ENCODE measurements at places on chromosomes 4 and X.
A peak's percentile ranks its signal among the peaks of the same experiment; 100 is the strongest.

- ATAC-seq: no peak
Observed at GRCh38 chrX:131549011-131549410, 5.1 kb downstream of the OR13H1 start.

GRCh38 chr4:26377328-26378311 lies 56.8 kb downstream of the RBPJ start:
- ATAC-seq: no peak

GRCh38 chr4:52038103-52038912 lies at the start of gene SGCB:
Gene SGCB, minus strand, starts transcription at chr4:52038299. Its CDS starts 40 bp downstream, at chr4:52038259.
- ATAC-seq: peak; percentile 95

GRCh38 chr4:119209077-119209476 lies 3.4 kb upstream of the USP53 start:
- ATAC-seq: no peak

DNA sequence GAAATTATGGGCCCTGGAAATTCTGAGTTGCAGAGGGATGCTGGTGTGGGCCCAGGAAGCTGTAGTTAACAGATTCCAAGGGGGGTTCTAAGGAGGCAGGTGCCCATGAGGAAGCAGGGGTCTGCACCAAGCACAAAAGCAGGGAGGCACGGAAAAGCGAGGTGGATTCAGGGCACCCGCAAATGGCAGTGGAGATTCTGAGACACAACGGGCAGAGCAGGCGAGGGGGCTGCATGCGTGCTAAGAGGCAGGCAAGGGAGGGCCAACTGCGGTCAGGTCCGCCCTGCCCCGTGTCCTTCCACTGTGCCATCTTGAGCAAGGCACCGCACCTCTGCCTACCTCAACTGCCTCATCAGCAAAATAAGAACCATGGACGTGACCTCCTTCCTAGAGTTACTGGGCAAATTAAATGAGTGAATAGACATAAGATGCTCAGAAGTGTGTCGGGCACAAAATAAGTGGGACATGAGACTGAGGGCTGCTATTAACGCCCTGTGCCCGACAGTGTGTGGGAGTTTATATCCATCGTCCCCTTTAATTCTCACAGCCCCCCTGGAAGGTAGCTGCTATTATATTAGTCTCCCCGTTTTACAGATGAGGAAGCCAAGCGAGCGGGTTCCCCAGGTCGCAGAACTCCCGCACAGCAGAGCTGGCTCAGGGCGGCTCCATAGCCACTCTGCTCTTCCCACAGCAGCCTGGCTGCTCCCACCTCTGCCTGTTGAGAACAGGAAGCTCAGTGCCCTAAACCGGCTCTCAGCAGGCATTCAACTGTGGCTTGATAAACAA lies 67.6 kb downstream of the PPP2R2C start:
- no peak for ATAC-seq

DNA sequence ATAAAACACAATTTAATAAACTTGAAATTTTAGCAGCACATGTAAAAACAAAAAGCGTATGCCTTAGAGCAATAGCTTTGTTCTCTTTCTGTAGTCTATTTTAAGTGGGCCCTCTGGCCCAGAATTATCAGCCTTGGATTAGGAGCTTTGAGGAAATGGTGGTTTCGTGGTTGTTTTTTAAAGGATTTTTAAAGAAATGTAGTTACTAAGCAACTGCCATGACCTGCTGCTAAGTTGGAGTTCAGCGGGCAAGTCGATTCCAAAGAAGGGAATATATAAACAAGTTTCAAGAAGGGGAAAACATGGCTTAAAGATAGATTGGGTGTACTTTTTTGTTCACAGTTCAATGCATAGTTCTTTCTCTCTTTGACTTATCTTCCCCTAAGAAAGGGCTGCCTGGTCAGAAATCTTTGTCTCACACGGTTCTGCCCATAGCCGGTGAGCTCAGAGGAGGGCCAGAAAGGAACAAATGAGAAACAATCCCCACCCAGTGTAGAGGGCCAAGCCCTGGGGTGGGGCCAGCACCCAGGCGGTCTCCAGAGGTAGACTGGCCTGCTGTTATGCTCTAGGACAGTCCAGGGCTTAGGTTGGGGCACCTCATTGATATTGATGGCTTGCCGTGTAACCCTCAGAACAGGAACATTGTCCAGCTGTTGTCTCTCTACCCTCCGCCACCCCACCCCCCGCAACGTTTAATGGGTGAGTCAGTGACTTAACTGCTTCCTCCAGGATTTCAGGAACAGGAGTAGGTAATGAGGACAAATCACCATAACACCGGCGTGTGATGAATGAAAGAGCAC lies 32.5 kb downstream of the DLG3 start:
- ATAC-seq: no peak

- no peak for ATAC-seq
Observed at GRCh38 chrX:71225676-71226075, 2.7 kb downstream of the GJB1 start.

DNA sequence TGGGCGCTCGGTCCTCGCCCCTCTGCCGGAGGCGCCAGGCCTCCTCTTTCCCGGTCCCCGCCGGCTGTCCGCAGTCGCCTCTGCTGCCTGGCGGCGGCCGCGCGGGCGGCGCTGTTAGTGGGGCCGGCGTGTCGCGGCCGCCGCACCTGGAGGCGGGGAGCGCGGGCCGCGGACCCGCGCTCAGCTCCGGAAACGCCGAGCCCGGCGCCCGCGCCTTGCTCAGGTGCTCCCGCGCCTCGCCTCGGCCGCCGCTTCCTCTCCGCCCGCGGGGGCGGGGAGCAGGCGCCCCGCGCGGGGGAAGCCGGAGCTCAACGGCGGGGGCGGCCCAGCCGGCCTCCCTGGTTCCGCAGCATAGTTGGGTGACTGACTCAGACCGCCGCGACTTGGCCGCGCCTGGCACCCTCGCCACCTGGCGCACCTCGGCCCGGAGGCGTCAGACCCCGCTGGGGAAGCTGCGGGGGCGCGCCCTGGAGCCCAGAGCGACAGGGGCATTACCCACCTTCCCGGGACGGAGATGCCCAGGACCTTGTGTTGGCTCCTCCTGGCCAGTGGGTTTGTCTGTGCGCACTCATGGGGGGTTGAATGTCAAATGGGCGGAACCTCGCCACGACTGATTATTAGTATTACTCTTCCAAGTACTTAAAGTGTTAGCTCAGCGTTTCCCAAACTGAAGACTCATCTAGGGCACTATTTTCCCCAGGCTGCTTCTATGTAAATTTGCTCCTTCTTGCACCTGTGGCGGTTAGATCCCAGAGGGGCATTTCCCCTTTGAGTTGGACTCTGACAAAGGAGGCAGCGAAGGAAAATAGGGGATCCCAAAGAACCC lies at the start of gene ARAP2:
TSS of gene ARAP2 (minus strand) at position 258 of the 826 bp plus-strand sequence. CDS start 15,028 bp downstream, outside the sequence.
- ATAC-seq: peak; percentile 89

- ATAC-seq: no peak
Observed at GRCh38 chr4:144599621-144600020, 46.3 kb upstream of the HHIP start.

- no peak for ATAC-seq
Observed at GRCh38 chr4:78910612-78911011, 28.6 kb downstream of the PAQR3 start.

DNA sequence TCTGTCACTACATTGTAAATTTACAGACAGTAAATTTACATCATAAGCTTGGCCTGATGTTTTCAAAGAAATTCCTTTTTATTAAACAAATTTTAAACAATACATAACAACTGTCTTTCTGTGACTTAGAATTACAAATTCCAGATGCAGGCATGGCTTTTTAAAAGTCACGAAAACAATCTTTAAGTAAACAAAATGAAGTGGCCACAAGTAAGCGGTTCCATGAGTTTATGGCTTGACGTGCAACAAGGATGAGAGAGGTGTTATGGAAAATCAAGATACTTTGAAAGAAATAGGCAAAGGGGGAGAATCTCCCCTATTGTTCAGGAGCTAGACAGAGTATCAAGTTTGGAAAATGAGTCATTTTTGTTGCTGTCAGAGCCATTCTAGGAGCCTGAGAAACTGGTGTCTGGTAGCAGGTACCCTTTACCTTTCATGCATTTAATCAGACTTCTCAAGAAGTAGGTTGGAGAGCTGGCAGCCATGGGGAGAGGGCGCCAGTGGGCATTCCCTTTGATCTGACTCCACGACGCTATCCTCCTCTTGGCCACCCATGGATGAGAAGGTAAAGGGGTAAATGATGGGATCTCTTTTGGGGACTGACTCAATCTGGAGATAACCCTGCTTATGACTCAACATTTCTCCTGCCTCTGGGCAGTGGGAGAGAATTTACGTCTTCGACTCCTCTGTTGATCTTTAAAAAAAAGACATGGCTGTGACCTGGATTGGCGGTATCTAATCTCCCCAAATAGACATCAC lies 217.2 kb downstream of the SPRY1 start:
- ATAC-seq: no peak

GRCh38 chr4:144718958-144719512 lies 73.1 kb downstream of the HHIP start:
- ATAC-seq: no peak

GRCh38 chr4:110735686-110736085 lies 112.8 kb upstream of the PITX2 start:
- ATAC-seq: no peak

DNA sequence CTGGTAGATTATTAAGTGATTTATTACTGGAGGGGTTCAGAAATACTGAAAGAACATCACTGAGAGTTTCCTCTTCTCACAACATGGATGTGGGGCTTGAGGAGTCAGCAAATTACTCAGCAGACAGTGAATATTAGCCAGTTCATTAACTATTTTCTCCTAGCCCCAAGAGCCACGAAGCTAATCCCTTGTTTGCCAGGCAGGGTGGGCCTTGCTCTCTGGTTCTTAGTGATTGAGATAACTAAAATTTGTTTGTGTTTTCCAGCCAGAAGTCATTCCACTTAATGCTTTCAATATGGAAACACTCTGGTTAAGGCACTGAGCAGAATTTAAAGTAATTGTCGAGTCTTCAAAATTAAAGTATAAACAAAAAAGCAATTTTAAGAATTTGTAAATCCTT lies 40.1 kb upstream of the PASD1 start:
- no peak for ATAC-seq

GRCh38 chr4:141657550-141658250 lies 21.3 kb downstream of the IL15 start:
- ATAC-seq: no peak

DNA sequence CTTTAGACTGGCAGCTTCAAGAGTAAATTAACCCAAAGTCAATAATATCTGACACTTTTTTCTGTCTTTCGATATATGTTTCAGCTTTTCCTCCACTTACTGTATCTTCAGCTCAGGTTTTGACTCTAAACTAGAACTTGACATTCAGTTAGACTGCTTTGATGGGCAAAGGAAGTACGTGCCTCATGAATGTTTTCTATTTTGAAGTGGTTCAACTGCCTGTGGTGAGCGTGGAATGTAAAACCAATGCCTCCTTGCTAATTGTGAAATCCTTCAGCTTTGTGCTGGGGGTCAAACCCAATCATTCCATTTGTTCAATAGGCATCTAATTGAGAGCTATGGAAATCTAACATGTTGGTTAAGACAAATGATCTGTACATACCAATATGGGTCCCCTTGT lies 857.0 kb upstream of the HTR2C start:
- no peak for ATAC-seq

- ATAC-seq: peak; percentile 61
Observed at GRCh38 chrX:45714866-45715265, 514.2 kb upstream of the DIPK2B start.

- no peak for ATAC-seq
Observed at GRCh38 chrX:49675075-49675719, 20.6 kb downstream of the PAGE1 start.

DNA sequence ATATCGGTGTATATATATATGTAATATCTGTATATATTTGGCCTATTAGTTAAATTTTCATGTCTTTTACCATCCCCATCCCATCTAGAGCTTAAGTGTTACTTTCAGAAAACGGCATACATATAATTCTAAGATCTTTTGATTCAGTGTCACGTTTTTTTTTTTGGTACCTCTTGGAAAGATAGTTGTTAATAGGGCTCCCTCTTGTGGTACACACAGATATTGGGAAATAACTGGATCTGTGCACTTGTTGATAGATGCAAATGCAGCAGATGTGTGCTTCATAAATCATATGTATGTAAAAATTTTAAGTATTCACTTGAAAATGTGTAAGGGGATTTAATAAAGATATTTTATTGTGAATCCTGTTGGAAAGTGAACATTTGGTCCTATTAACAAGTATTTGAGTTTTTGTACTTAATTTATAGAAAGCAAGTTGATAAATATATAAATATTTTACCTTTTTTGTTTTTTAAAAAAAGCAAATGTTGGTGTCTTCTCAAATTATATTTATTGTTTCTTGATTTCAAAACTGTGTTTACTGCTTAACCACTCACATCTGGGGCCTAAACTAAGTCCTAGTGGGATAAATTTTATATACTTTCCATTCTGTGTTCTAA lies 74.7 kb downstream of the PAQR3 start:
- no peak for ATAC-seq
